ENCODE measurements at places on chromosomes 4 and X.

GRCh38 chr4:121243485-121243884, 79.4 kb upstream of the TNIP3 start:
- H3K4me3 ChIP-seq = peak overlapping the region; percentile 85
- peaks cover 6% of the 10 kb centered on the region for H3K4me1 ChIP-seq
- no peak for DNase-seq
- H3K27ac ChIP-seq = peak overlapping the region; percentile 49
- H3K27me3 ChIP-seq = no peaks in the 10 kb centered on the region

GRCh38 chr4:89561048-89561447, 253.4 kb upstream of the GPRIN3 start:
- H3K4me1 ChIP-seq = peaks cover 8% of the 10 kb centered on the region
- peaks cover 9% of the 10 kb centered on the region for H3K27me3 ChIP-seq
- no peak overlapping the region for H3K4me3 ChIP-seq

- no peak overlapping the region for H3K27ac ChIP-seq
- peaks cover 48% of the 10 kb centered on the region for H3K27me3 ChIP-seq
- H3K36me3 ChIP-seq = no peaks in the 10 kb centered on the region
- no peak for DNase-seq
Measured at GRCh38 chr4:12724510-12724909, 759.6 kb downstream of the RAB28 start.

GRCh38 chr4:159390648-159391047, 287.8 kb downstream of the RAPGEF2 start:
- peaks cover 2% of the 10 kb centered on the region for H3K36me3 ChIP-seq
- H3K4me1 ChIP-seq = no peaks in the 10 kb centered on the region
- peaks cover 2% of the 10 kb centered on the region for H3K27me3 ChIP-seq
- DNase-seq = no peak

DNA sequence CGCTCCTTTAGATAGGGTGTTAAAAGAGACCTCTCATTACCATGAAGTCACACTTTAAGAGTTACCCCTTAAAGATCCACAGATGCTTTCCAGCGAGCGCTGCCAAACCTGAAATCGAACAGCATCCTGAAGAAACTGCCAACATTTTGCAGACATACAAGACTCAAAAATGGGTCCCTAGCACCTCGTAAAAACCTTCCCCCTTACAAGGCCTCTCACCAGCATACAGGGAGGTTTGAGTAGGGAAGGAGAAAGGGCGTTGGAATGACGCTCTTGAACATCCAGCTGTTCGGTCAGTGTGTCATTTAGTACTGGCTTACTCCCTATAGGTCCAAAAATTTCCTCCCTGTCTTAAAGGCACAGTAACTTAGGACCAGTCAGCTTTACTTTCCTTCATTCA, 45.3 kb upstream of the PGRMC1 start:
- DNase-seq = no peak
- peak overlapping the region; percentile 24 for H3K27ac ChIP-seq
- no peaks in the 10 kb centered on the region for H3K36me3 ChIP-seq
- H3K27me3 ChIP-seq = peaks cover 4% of the 10 kb centered on the region
- peaks cover 2% of the 10 kb centered on the region for H3K4me1 ChIP-seq
- H3K4me3 ChIP-seq = no peak overlapping the region

- H3K4me1 ChIP-seq = peaks cover 8% of the 10 kb centered on the region
- peaks cover 8% of the 10 kb centered on the region for H3K27me3 ChIP-seq
- no peak for DNase-seq
Measured at GRCh38 chr4:68372588-68372987, 22.7 kb upstream of the YTHDC1 start.

DNA sequence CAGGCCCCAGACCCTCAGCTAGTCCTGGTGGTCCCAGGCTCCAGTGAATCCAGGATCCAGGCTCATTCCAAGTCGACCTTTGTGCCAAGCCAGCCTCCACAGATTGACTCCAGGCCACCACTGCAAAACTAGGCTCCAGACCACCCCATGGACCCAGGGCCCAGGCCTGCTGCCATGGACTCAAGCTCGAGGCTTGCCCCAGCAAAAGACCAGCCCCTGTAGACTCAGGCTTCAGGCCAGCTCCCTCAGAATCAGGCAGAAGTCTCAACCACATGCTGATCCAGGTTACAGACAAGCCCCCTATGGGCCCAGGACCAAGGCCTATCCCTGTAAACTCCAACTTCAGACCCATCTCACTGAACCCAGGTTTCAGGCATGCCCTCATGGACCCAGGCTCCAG, 692.4 kb downstream of the PCDH19 start:
- no peak overlapping the region for H3K27ac ChIP-seq
- DNase-seq = no peak
- no peaks in the 10 kb centered on the region for H3K27me3 ChIP-seq
- no peaks in the 10 kb centered on the region for H3K4me1 ChIP-seq

GRCh38 chrX:65688403-65688871, 21.0 kb downstream of the MSN start:
- DNase-seq = no peak
- peak overlapping the region; percentile 69 for H3K4me3 ChIP-seq
- peaks cover 53% of the 10 kb centered on the region for H3K4me1 ChIP-seq

DNA sequence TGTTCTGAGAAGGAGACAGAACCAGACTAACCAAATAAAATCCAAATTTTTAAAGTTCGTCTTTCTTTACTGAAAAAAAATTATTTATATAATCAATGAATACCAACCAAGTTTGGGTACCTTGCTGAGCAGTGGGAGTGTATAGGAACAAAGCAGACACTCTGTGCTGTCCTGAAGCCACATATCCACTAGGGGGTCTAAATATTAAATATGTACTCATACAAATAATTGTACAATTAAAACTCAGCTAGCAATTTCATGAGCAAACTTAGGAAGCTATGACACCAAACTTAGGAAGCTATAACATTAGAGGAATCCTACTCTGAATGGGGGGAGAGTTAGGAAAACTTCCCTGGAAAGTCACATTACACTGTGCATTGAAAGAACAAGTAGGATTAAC, 582.0 kb upstream of the EPHA5 start:
- H3K4me1 ChIP-seq = no peaks in the 10 kb centered on the region
- no peaks in the 10 kb centered on the region for H3K36me3 ChIP-seq
- DNase-seq = no peak
- no peak overlapping the region for H3K4me3 ChIP-seq
- no peak overlapping the region for H3K27ac ChIP-seq

GRCh38 chr4:173274744-173275143, 59.4 kb downstream of the HMGB2 start:
- peaks cover 6% of the 10 kb centered on the region for H3K36me3 ChIP-seq
- no peak overlapping the region for H3K4me3 ChIP-seq
- DNase-seq = no peak
- H3K27ac ChIP-seq = no peak overlapping the region
- H3K4me1 ChIP-seq = peaks cover 6% of the 10 kb centered on the region

GRCh38 chrX:13000301-13000811, 25.4 kb downstream of the TMSB4X start:
- H3K36me3 ChIP-seq = no peaks in the 10 kb centered on the region
- no peaks in the 10 kb centered on the region for H3K27me3 ChIP-seq
- DNase-seq = no peak
- peak overlapping the region; percentile 95 for H3K27ac ChIP-seq
- peak overlapping the region; percentile 83 for H3K4me3 ChIP-seq

GRCh38 chr4:1579001-1579900, 104.9 kb downstream of the FAM53A start:
- no peak overlapping the region for H3K27ac ChIP-seq
- H3K4me1 ChIP-seq = peaks cover 6% of the 10 kb centered on the region
- H3K36me3 ChIP-seq = no peaks in the 10 kb centered on the region
- H3K4me3 ChIP-seq = peak overlapping the region; percentile 77
- peak; percentile 73 for DNase-seq
- H3K27me3 ChIP-seq = no peaks in the 10 kb centered on the region

GRCh38 chr4:156894234-156894633, 77.4 kb downstream of the PDGFC start:
- H3K27ac ChIP-seq = no peak overlapping the region
- no peaks in the 10 kb centered on the region for H3K36me3 ChIP-seq
- no peak overlapping the region for H3K4me3 ChIP-seq
- no peak for DNase-seq
- no peaks in the 10 kb centered on the region for H3K27me3 ChIP-seq

GRCh38 chr4:156378033-156378665, 424.5 kb upstream of the CTSO start:
- H3K27me3 ChIP-seq = no peaks in the 10 kb centered on the region
- H3K4me1 ChIP-seq = no peaks in the 10 kb centered on the region
- no peaks in the 10 kb centered on the region for H3K36me3 ChIP-seq
- H3K4me3 ChIP-seq = no peak overlapping the region

- DNase-seq = no peak
- no peaks in the 10 kb centered on the region for H3K27me3 ChIP-seq
- peaks cover 2% of the 10 kb centered on the region for H3K36me3 ChIP-seq
Measured at GRCh38 chrX:63506320-63506719, 155.2 kb upstream of the SPIN4 start.

- peaks cover 7% of the 10 kb centered on the region for H3K36me3 ChIP-seq
- no peak for DNase-seq
- no peak overlapping the region for H3K4me3 ChIP-seq
- peak overlapping the region; percentile 80 for H3K27ac ChIP-seq
- peaks cover 19% of the 10 kb centered on the region for H3K4me1 ChIP-seq
- no peaks in the 10 kb centered on the region for H3K27me3 ChIP-seq
Measured at GRCh38 chrX:130211415-130212186, 39.8 kb downstream of the RAB33A start.

DNA sequence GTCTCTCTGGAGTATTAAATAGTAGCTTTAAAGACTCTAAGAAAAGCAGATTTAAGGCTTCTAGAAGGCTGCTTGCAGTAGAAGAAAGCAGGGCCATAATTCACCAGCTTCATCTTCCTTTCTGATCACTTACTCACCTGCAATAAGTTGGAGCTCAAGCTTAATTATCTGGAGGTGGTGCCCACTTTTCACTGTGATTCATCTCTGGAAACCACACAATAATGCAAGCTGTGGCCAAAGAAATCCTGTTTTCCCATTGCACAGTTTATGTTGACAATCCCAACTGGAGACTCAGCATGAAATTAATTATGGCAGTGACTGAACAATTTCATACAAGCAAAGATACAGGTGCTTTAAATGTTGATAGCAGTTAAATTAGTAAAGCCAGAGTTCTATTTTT, 14.7 kb downstream of the CWH43 start:
- no peak for DNase-seq
- no peaks in the 10 kb centered on the region for H3K4me1 ChIP-seq
- H3K36me3 ChIP-seq = peaks cover 2% of the 10 kb centered on the region
- H3K27me3 ChIP-seq = peaks cover 28% of the 10 kb centered on the region
- H3K27ac ChIP-seq = no peak overlapping the region

DNA sequence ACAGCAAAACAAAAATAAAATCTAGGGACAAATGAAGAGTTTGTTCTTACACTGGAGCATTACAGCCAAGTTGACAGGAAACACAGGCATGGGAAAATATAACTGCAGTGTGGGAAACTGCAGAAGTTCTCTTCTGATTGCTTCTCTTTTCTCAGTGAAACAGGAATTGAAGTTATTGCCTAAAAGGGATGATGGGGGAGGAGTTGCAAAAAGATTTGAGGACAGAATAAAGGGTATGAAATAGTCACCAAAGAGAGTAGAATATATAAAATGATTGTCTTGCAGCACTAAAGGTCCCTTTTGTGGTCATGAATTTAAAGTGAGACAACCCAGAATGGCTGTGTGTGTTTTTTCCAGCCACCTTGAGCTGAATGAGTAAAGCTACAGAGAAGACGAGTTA, 103.7 kb downstream of the JADE1 start:
- H3K36me3 ChIP-seq = peaks cover 4% of the 10 kb centered on the region
- no peak overlapping the region for H3K4me3 ChIP-seq
- H3K27ac ChIP-seq = no peak overlapping the region
- DNase-seq = no peak

DNA sequence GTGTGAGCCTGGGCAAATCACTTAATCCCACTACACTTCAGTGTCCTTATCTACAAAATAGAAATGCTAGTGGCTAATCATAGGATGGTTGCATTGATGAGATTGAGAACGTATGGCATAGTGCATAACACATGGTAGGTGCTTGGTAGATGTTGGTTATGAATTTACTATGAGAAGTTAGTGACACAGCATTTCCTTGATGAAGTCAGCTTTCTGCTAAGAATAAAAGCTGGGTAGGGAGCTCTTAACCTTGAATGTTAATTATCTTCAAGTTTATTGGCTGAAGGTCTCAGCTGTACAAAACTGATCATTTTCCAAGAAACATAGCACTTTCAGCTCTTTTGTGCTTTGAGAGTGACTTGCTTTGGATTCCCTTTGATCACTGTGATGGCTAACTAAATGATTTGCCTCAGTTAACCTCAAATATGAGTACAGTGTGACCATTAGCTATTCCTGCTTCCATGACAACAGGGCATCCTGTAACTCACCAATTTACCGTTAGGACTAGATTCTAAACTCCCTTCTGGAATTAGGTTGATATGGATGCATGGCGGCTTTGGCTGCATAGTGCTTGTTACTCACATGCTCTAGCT, 17.8 kb downstream of the PDK3 start:
- no peak for DNase-seq
- H3K4me3 ChIP-seq = no peak overlapping the region
- no peaks in the 10 kb centered on the region for H3K27me3 ChIP-seq

- no peak for DNase-seq
- H3K4me1 ChIP-seq = no peaks in the 10 kb centered on the region
- no peak overlapping the region for H3K27ac ChIP-seq
- H3K27me3 ChIP-seq = peaks cover 19% of the 10 kb centered on the region
- H3K4me3 ChIP-seq = no peak overlapping the region
- no peaks in the 10 kb centered on the region for H3K36me3 ChIP-seq
Measured at GRCh38 chrX:106718709-106719108, 7.8 kb upstream of the RNF128 start.

Measured in T-helper 17 cell (primary cell).